ENCODE measurements at places on chromosomes 16 and 17. TPM values are rescaled to one million over a fixed set of nuclear protein-coding genes. Genes with fewer than 3 reads are reported as not detected.

VAT1L gene
- polyA plus RNA-seq: 5.9 TPM

TNFRSF17 gene
- polyA plus RNA-seq: not detected

TEX14 gene
- polyA plus RNA-seq: 0.04 TPM

PRAC2 gene
- polyA plus RNA-seq: not detected

RAC3 gene
- 2.0 TPM for polyA plus RNA-seq

NPB gene
- polyA plus RNA-seq: 0.61 TPM

IL34 gene
- 0.82 TPM for polyA plus RNA-seq

C17orf107 gene
- polyA plus RNA-seq: 0.69 TPM

GRCh38 chr17:22138861-22139469 is 446.6 kb downstream of the KCNJ18 start:
- no peak overlapping the region for H3K27ac ChIP-seq
- no peaks in the 10 kb centered on the region for H3K36me3 ChIP-seq
- H3K27me3 ChIP-seq: no peaks in the 10 kb centered on the region
- no peaks in the 10 kb centered on the region for H3K4me1 ChIP-seq
- no peak for DNase-seq
- no peak overlapping the region for H3K4me3 ChIP-seq

GRCh38 chr16:14407786-14408399 is 222.2 kb downstream of the PARN start:
- H3K36me3 ChIP-seq: no peaks in the 10 kb centered on the region
- no peak overlapping the region for H3K4me3 ChIP-seq
- no peaks in the 10 kb centered on the region for H3K27me3 ChIP-seq
- no peak overlapping the region for H3K27ac ChIP-seq

- H3K4me3 ChIP-seq: no peak overlapping the region
- no peak for DNase-seq
- no peaks in the 10 kb centered on the region for H3K27me3 ChIP-seq
- H3K27ac ChIP-seq: no peak overlapping the region
These were observed 229.6 kb downstream of the ZFHX3 start for GRCh38 chr16:72818236-72818845.

GRCh38 chr17:35889241-35889640 is 9.1 kb upstream of the CCL5 start:
- no peaks in the 10 kb centered on the region for H3K36me3 ChIP-seq
- H3K27ac ChIP-seq: no peak overlapping the region
- peaks cover 5% of the 10 kb centered on the region for H3K27me3 ChIP-seq
- H3K4me3 ChIP-seq: no peak overlapping the region
- no peaks in the 10 kb centered on the region for H3K4me1 ChIP-seq

DNA sequence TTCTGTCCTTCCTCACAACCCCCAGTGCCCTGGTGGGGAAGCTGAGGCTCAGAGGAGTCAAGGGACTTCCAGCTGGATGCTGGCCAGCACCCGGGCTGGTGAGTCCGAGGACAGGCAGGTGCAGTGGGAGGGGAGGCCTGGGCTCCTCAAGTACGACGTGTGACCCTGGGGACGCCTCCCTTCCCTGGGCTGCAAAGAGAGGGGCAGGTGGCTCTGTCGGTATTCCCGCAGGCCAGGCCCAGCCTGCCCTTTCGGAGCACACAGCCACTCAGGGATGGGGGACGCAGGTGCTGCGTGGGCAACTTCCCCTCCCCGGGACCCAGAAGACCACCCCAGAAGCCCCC is 33.1 kb upstream of the PVALEF start:
- no peak overlapping the region for H3K4me3 ChIP-seq
- H3K27ac ChIP-seq: no peak overlapping the region
- no peaks in the 10 kb centered on the region for H3K36me3 ChIP-seq
- H3K4me1 ChIP-seq: no peaks in the 10 kb centered on the region

- no peak for DNase-seq
- no peaks in the 10 kb centered on the region for H3K27me3 ChIP-seq
These were observed 28.0 kb downstream of the ARHGAP23 start for GRCh38 chr17:38456031-38456815.

GRCh38 chr17:46984341-46984740 is 5.3 kb upstream of the RPRML start:
- no peak overlapping the region for H3K4me3 ChIP-seq
- H3K27ac ChIP-seq: peak overlapping the region; percentile 64
- H3K4me1 ChIP-seq: no peaks in the 10 kb centered on the region
- no peaks in the 10 kb centered on the region for H3K36me3 ChIP-seq

DNA sequence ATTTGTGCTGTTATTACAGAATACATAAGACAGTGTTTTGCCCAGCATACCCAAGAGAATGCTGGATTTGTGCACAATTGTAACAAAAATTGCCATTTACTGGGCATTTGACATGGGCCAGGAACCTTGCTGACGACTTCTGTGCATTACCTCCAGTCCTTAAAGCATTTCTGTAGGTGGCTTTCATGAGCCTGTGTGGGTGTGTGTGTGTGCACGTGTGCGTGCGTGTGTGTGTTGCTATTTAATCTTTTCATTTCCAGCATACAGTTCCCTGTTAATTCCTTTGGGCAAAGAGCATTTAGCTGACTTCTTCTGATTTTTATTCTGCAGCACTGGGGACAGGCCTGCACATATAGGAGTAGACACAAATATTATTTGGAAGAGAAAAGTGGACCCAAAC is 134.4 kb downstream of the CYLD start:
- peaks cover 16% of the 10 kb centered on the region for H3K27me3 ChIP-seq
- H3K36me3 ChIP-seq: no peaks in the 10 kb centered on the region
- DNase-seq: no peak
- H3K4me3 ChIP-seq: no peak overlapping the region
- no peaks in the 10 kb centered on the region for H3K4me1 ChIP-seq

DNA sequence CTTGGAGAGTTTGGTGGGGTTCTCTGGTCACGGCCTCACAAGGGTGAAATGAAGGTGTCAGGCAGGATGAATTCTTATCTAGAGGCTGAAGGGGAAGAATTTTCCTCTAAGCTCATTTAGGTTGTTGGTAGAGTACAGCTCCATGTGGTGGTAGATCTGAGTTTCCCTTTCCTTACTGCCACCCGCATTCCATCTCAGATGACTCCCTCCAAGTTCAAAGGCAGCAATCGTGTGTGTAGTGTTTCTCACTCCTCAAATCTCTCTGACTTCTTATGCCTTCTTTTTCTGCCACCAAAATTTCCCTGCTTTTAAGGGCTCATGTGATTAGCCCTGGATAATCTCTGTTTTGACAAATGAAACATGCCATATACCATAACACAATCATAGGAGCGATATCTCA is 135.5 kb upstream of the MYOCD start:
- no peaks in the 10 kb centered on the region for H3K27me3 ChIP-seq
- DNase-seq: no peak
- no peaks in the 10 kb centered on the region for H3K4me1 ChIP-seq

DNA sequence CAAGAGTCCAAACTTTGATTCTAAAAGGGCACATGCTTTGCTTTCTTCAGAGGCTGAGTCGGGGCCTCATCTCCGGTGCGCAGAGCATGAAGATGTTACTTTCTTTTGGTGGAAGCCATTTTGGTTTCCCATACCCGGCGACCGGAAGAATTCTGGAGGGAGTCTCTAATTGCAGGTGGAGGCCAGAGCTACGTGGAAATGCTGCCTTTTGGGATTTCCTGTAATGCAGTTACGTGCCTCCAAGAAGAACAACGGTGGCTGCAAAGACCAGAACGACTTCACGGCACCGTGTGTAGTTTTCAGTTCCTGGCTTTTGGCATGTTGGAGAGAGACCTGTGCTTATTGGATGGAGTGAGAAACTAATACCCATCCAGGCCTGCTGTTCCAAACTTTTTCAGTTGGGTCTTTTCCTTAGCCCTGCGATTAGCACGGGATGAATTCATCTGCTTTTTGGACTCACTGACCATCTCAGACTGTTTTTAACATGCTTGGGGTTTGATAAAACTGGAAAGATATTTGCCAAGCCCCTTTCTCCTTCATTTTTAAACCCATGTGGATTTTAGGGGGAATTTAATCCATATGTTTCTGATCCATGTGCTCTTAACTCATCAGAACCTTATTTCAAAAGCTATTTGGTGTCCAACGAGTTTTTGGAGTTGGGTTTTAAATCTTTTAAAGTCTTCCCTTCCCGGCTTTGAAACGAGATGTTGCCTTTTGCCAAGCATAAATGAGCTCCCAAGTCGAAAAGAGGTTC is 19.0 kb downstream of the FOXL1 start:
- no peaks in the 10 kb centered on the region for H3K27me3 ChIP-seq
- no peak overlapping the region for H3K27ac ChIP-seq
- no peak overlapping the region for H3K4me3 ChIP-seq
- H3K4me1 ChIP-seq: no peaks in the 10 kb centered on the region
- no peaks in the 10 kb centered on the region for H3K36me3 ChIP-seq

DNA sequence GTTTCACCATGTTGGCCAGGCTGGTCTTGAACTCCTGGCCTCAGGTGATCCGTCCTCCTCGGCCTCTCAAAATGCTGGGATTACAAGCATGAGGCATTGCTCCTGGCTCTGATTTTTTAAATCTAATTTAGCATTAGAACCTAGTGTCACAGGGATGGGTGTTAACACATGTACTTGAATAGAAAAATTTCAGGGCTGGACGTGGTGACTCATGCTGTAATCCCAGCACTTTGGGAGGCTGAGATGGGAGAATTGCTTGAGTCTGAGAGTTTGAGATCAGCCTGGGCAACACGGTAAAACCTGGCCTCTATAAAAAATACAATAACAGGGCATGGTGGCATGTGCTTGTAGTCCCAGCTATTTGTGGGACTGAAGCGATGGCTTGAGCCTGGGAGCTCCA is 6.0 kb upstream of the RNF135 start:
- H3K27ac ChIP-seq: no peak overlapping the region
- DNase-seq: no peak
- no peaks in the 10 kb centered on the region for H3K4me1 ChIP-seq
- H3K4me3 ChIP-seq: no peak overlapping the region
- H3K36me3 ChIP-seq: no peaks in the 10 kb centered on the region
- no peaks in the 10 kb centered on the region for H3K27me3 ChIP-seq

- H3K36me3 ChIP-seq: peaks cover 38% of the 10 kb centered on the region
- H3K4me1 ChIP-seq: peaks cover 45% of the 10 kb centered on the region
- H3K27ac ChIP-seq: no peak overlapping the region
- no peaks in the 10 kb centered on the region for H3K27me3 ChIP-seq
These were observed 5.4 kb downstream of the CTRL start for GRCh38 chr16:67926181-67926750.

GRCh38 chr16:57870753-57871454 is 68.6 kb upstream of the KIFC3 start:
- no peak overlapping the region for H3K27ac ChIP-seq

Data from heart left ventricle (tissue), 16 donors.